ENCODE measurements at places on chromosomes 6 and 20. TPM values are rescaled to one million over a fixed set of nuclear protein-coding genes. Genes with fewer than 3 reads are reported as not detected.

The AIG1 gene
- 48.7 TPM for total RNA-seq

The HLA-DMB gene
- 0.09 TPM for total RNA-seq

The FAM209B gene
- total RNA-seq = not detected

The GSTA2 gene
- not detected for total RNA-seq

The TNFAIP3 gene
- total RNA-seq = 7.0 TPM

The ADIG gene
- total RNA-seq = not detected

The C6orf141 gene
- 5.7 TPM for total RNA-seq

The TREM2 gene
- not detected for total RNA-seq

The RRP36 gene
- 86.6 TPM for total RNA-seq

The PDE7B gene
- total RNA-seq = 23.9 TPM

The ARFGEF3 gene
- total RNA-seq = 0.09 TPM

The SFTA2 gene
- not detected for total RNA-seq

The SRMS gene
- not detected for total RNA-seq

The STK4 gene
- 41.6 TPM for total RNA-seq

The OR2J3 gene
- not detected for total RNA-seq

The LPA gene
- total RNA-seq = not detected

The LY6G6D gene
- not detected for total RNA-seq

The SEMG1 gene
- not detected for total RNA-seq

The FOXQ1 gene
- 1.3 TPM for total RNA-seq

The CST4 gene
- not detected for total RNA-seq

The HFE gene
- total RNA-seq = 7.4 TPM

The KIFC1 gene
- total RNA-seq = not detected

The SAMD5 gene
- 0.09 TPM for total RNA-seq

The MCCD1 gene
- not detected for total RNA-seq

The EMILIN3 gene
- not detected for total RNA-seq

The CCN2 gene
- total RNA-seq = 15.9 TPM

The CD24 gene
- total RNA-seq = 4.5 TPM

The KCNQ5 gene
- 2.6 TPM for total RNA-seq

The SLC32A1 gene
- not detected for total RNA-seq

The CDC5L gene
- 27.2 TPM for total RNA-seq

The PKIB gene
- 0.57 TPM for total RNA-seq

The EYS gene
- 0.09 TPM for total RNA-seq

The BPIFB4 gene
- total RNA-seq = not detected

The ECT2L gene
- under 0.01 TPM for total RNA-seq

The GJA10 gene
- total RNA-seq = not detected

The CDSN gene
- total RNA-seq = not detected

The LGSN gene
- total RNA-seq = not detected

The SPATA25 gene
- total RNA-seq = 2.1 TPM

The ZBTB46 gene
- 1.1 TPM for total RNA-seq

Data from fibroblast of the aortic adventitia (primary cell).